ENCODE measurements at places on chromosomes 7 and 10.

- no peak for DNase-seq
These were observed 41.4 kb downstream of the SYPL1 start for GRCh38 chr7:106070567-106071254.

DNA sequence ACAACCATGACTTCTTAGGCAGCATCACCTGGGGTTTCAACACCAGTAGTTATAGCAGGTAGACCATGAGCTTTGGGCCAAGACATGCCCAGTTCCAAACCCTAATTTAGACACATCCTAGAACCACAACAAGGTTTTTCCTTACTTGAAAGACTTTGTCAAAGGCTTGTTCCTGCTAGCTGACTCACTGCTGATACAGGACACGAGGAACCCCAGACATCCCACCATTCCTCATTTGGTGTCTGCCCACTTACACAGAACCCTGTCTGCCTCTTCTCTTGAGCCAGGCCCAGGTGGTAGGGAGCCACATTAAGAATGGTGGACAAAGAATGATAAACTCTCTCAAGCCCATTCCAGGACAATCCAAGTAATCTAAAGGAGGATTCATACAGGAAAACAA lies 109.0 kb downstream of the CCDC71L start:
- no peak for DNase-seq

DNA sequence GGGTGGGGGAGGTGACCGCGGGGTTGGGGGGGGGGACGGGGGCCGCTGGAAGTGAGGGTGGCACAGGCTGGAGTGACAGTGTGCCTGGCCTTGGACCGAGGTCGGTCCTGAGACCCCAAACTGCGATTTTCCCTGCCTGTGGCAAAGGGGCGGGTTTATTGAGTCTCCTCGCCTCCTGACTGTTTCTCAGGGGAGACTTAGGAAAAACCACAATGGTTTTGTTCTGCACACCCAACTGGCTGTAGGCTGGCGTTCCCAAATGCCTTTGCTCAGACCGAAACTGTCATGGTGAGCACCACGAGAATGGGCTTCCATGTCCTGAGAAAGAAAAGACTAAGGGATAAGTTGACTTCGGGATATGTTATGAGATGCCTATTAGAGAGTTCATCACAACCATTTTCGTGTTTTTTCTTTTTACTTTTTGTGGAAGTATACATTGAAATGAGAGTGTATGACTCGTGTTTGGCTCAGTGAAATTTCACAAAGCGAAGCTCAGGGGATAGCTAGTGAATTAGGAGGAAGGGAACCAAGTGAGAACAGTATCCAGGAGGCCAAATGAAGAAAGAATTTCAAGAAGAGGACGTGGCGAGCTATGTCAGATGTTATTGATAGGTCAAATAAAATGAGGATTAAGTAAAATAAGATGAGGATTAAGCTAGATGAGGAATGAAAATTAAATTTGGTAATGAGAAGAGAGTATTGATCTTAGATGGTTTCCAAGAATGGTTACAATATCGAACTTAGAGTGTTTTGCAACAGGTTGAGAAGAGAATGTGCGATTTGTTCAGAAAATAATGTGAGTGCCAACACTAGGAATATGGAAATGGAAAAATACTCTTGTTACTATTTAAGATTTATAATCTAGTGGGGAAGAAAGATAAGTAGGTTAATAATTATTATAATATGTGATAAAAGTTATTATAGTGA lies 918 bp downstream of the NET1 start:
- no peak for DNase-seq

- DNase-seq: no peak
These were observed at the start of gene VIPR2 for GRCh38 chr7:159144758-159145489. Gene VIPR2 (minus strand): TSS chr7:159144867. CDS start chr7:159144771, 96 bp downstream.

- DNase-seq: no peak
These were observed 20.4 kb downstream of the CSGALNACT2 start for GRCh38 chr10:43158636-43159035.

DNA sequence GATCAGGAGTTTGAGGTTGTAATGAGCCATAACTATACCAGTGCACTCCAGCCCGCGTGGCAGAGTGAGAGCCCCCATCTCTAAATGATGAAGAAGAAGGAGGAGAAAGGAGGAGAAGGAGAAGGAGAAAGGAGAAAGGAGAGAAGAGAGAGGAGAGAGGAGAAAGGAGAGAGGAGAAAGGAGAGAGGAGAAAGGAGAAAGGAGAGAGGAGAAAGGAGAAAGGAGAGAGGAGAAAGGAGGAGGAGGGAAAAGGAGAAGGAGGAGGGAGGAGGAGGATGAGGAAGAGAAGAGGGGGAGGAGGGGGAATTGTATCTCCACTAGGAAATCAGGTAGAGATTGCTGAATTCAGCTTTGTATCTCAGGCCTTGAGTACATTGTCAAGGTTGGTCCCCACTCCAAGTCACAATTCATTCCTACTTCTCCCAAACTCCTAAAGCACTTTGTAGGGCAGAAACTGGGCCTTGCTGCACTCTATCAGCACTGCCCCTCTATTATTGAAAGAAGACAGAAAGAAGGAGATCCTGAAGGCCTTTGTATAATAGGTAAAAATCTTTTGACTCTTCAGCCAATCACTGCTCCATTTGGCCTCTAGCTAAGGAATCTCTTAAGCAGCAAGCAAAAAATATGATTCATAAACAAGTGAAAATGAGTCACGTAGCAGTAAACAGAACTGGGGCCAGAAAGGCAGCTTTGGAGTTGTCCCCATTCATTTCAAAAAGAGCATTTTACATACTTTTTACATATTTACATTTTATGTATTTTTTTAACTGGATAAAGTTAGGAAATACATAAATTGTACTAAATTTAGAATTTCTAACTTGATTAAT lies 178.0 kb downstream of the IMMP2L start:
- no peak for DNase-seq

GRCh38 chr10:110141871-110142635 lies 65.4 kb upstream of the MXI1 start:
- no peak for DNase-seq

- no peak for DNase-seq
These were observed 713 bp downstream of the LZTS2 start for GRCh38 chr10:101000127-101000914.

DNA sequence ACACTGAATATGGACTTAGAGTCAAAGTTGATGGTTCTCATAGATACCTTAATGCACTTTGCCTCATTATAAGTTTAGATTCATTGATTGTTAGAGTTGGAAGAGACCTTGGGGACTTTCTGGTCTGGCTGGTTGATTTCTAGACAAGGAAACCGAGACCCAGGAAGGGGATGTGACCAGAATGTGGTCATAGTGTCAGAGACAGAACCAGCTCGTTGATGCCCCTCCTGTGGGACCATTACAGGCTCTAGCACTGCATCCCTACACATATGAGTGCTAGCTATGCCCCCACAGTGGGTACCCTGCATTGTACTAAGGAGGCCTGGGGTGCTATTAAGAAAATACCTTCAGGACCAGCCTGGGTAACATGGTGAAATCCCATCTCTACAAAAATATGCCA lies 306.6 kb downstream of the CAMK1D start:
- no peak for DNase-seq

Measured in activated CD8-positive, alpha-beta memory T cell treated with anti-CD3 and anti-CD28 coated beads for 1 hour (primary cell).